ENCODE measurements at places on chromosomes 16 and 17. TPM values are rescaled to one million over a fixed set of nuclear protein-coding genes. Genes with fewer than 3 reads are reported as not detected.

DNA sequence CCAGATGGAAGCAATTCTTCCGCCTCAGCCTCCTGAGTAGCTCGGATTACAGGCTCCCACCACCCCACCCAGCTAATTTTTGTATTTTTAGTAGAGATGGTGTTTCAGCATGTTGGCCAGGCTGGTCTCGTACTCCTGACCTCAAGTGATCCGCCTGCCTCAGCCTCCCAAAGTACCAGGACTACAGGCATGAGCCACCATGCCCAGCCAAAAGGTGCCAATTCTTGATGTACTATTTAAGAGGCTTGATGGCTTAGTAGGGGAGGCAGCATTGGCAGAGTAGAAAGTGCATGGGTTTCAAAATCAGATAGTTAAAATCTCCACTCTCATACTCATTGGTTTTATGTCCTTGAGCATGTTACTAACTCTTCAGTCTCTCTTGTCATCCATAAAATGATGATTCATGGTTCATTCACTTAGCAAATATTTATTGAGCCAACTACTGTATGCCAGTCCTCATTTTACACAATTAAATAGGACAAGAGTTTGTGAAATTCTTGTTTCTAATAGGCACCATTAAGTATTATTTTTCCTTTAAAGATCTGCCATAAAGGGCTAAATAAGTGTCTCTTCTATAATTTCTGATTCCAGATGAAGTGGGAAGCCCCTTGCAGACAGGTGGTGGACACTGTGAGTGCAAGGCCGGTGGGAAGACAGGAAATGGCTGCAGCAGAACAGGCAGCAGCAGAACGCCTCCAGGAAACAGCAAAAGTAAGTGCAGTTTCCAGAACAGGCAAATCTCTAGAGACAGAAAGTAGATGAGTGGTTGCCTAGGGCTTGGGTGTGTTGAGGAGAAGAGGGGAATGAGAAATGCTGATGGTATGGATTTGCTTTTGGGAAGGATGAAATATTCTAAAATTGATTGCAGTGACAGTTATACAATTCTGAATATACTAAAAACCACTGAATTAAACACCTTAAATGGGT, 8.2 kb upstream of the RPL27 start:
- no peak for DNase-seq

The PDE6G gene
- not detected for total RNA-seq

The TAF15 gene
- 223 TPM for total RNA-seq

DNA sequence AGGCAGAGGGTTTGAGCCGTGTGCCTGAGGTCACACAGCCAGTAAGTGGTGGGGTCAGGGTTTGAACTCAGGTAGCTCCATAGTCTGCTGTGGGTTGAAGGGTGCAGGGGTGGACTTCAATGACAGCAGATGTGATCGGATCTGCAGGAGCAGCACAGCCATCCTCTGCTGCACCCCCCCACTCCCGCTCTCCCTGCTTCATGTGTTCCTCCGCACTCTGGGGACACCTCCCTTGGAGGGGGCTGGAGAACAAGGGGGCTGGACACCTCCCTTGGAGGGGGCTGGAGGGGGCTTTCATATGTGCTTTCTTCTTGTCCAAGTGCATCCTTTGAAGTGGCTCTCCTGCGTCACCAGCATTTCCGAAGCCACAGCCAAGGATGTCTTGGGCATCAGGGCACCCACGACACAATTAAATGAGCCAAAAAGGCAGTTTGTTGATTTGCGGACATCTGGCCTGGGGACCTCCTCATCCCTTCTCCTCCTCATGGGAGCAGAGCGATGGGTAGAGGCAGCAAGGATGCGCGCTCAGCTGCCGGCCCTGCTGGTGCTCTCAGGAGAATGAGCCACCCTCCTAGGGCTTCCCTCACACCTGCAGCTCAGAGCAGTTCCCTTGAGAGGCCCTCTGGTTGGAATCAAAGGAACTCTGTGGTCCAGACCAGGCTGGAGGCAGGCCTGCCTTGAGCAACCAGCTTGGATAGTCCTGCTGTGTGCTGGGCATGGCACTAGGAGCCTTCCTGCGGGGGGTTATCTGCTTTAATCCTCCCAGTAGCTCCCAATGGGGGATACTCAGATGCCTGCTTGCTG, 26.2 kb downstream of the WSCD1 start:
- DNase-seq: no peak

- DNase-seq: no peak
These were observed 3.9 kb downstream of the PDK2 start for GRCh38 chr17:50099003-50099402.

DNA sequence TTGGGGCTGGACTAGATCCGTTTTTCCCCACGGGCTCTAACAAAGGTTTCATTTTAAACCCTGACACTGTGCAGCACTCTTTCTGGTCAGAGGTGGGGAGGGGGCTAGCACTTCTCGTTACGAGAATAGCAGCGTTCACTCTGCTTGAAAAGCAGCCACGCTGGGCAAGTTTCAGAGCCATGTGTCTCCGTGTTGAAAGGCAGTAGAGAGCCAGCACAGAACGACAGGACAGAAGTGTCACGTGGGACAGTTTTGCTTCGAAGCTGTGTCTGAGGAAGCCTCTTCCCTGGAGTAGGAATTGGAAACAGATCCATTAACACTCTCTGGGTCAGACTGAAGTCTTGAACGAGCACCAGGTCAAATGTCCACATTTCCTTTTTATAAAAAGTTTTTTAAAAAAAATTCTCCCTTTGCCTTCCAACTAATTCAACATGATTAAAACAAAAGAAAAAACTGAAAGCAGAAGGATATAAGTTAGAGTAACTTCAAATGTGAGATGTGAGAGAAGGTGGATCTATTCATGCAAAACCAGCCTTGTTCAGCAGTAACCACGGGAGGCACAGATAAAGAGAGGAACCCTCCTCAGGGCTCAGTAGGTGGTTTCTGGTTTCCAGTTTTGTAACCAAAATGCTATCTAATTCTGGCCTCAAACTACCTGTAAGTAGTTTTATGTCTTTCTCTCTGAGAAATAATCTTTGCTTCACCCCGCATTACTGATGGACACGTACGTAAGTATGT, 65.0 kb downstream of the SMG6 start:
- no peak for DNase-seq

DNA sequence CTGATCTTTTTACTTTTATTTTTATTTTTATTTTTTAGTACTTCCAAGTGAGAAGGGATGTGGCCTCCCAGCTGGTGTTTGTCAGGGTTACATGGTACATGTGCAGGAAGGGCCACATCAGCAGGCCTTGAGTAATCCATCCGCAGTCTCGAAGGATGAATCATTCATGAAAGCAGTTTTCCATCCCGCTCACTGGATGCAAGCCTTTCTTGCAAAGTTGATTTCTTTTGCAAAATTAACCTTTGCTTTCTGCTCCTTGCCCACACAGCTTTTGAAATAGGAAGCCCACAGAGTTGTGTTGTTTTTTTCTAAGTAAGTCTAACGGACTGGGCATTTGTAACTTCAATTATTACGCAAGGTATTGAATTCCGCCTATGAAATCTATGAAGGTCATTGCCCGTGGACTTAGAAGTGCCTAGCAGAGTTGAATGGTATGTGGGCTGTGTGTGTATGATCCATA, 157.4 kb downstream of the PRKCA start:
- DNase-seq: no peak

DNA sequence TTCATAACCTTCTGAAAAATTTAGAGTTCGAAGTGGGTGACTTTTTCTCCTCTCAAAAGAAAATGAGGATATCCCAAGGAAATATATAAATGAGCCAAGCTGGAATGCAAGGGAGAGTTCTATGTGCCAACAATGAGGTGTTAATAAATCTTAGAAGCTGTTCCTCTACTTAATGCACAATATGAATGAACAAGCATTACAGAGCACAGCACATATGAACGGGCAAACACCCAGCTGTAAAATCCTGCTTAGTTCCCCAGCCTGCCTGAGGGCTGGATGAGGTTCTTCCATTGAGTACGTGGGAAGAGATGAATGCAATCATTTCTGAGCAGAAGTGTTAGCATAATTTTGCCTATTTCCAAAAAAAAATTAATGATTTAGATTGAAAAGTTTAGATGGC, 58.1 kb downstream of the WDR59 start:
- DNase-seq: no peak

GRCh38 chr17:49862781-49863331, 15.0 kb upstream of the TAC4 start:
- DNase-seq: no peak

DNA sequence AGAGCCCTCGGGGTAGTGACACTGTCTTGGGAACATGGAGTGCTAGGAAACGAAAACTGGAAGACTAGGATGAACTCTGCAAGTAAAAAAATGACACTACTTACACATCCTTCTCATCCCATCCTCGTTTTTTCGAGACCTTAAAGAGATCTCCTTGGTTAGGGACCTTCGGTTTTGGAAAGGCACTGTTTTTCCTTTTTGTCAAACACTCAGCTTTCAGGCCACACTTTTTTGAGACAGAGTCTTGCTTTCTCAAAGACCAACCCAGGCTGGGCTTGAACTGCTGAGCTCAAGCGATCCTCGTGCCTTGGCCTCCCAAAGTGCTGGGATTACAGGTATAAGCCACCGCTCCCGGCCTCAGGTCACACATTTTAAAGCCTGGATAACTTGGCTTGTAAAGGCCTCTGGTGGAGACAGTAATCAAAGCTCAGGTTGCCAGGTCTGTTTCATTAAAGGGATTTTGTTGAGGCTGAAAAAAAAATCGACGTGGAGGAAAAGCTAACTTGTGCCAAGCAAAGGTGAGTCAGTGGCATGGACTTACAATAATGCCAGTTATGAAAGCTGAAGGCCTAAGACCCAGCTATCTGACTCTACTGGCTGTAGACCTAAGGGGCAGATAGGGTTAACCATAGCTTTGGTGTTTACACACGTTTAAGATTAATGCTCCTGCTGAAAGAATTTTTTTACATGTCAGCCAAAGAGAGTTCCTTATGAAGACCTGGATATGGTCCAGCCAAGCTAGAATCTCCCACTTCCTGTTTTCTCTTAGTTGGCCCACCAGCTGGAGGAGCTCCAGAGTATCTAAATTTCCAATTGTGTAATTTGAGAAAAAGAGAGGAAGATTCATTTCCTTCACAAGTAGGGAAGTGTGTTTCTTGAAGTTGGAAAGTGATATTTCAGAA, 823 bp downstream of the NBR1 start:
- DNase-seq: no peak

GRCh38 chr16:84836967-84837366, 17.2 kb downstream of the CRISPLD2 start:
- no peak for DNase-seq

The PIK3R6 gene
- total RNA-seq: not detected

GRCh38 chr16:85447693-85448313, 165.3 kb upstream of the GSE1 start:
- DNase-seq: no peak

The AANAT gene
- total RNA-seq: not detected

- no peak for DNase-seq
These were observed 91.9 kb downstream of the CRISPLD2 start for GRCh38 chr16:84911486-84912216.

- DNase-seq: no peak
These were observed 97.9 kb upstream of the CRHR1 start for GRCh38 chr17:45686250-45686649.
